Stimulated activated CD8-positive, alpha-beta memory T cell treated with anti-CD3 and anti-CD28 coated beads, Interleukin-7, amount 100 ng/mL, for 1 hour (primary cell): ENCODE measurements at places on chromosomes 5 and 9.

DNA sequence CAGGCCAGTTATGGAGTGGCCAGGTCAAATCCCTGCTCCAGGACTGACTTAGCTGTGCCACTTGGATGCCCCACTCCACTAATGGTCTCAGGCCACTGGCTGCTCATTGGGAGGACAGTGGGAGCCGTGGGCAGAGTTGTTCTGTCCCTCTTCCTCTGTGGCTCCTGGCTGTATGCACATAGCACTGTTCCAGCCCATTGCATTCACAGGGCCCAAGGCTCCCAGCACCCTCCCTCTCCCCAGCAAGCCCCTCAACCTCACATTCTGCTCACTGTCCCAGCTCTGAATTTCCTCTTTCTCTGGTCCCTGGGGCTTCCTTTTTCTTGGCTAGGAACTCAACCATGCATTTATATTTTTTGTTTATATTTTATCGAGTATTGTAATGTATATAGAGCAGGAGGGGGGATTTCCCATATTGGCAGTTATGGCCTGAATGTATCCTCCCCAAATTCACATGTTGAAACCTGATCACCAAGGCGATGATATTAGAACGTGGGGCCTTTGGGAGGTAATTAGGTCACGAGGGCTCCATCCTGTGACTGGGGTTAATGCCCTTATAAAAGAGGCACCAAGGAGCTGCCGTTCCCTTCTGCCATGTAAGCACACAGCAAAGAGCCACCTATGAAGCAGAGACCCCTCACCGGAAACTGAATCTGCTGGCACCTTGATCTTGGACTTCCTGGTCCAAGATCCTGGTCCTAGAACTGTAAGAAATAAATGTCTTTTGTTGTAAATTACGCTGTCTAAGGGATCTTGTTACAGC lies 17.0 kb upstream of the MVB12B start:
- no peak for DNase-seq

DNA sequence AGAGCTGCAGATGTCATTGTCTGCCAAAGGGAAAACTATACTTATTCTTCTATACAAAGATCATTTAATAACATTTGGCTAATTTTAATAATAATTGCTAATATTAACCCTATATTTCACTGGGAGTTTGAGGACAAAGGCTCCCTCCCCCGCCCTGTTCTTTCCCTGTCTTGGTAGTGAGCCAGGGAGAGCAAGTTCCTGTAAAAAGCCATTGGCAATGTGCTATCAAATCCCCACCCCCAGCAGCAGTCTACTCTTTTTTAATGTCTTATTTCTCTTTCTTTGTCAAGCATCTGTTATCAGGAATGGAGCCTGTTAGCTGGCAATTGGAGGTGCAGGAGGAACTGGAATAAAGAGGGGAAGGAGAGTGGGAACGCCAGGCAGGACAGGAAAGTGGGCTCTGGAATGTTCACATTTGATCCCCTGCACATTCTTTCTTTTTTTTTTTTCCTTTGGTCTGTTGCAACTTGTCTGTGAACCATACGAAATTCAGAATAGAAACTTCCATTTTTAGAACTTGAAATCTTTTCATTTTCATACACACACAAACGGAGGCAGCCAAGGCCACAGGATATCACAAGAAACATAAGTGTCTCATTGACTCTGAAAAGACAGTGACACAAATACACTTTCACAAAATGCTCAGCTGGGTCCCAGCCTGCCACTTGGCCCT lies 664.8 kb upstream of the ZNF608 start:
- no peak for DNase-seq

GRCh38 chr5:126811515-126812198 lies 34.7 kb downstream of the LMNB1 start:
- DNase-seq: no peak

GRCh38 chr5:1502737-1503120 lies 21.0 kb downstream of the LPCAT1 start:
- DNase-seq: no peak

- no peak for DNase-seq
Measured at GRCh38 chr5:150948539-150948938, 43.8 kb upstream of the ZNF300 start.

DNA sequence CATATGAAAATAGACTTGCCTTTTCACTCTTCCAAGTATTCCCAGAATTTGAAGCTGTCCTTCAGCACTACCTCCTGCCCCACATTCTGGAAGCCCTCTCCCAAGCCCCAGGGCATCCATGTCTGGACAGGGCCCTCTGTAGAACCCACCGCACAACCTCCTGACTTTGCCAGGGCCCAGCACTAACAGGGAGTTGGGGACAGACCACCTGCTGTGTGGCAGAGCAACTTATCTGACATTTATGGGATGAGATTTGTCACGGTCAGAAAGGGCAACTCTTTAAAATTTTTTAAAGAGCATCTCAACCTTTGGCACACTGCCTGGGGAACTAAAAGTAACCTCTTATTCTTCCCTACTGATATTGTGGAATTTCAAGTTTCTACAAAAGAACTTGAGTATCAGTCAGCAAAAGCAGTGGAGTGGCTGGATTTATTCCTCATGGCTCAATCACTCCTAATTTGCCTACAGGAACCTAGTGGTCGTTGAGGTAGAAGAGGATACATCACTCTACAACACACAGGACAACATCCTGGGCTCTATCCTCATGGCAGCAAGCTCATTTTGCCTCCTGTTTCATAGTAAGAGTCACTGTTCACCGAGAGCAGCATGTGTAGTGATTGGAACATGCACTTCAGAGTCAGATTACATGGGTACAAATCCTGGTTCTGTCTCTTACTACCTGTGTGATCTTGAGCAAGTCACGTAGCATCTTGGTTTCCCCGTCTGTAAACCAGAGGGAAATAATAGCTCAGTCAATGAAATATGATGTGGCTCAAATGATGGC lies 285.3 kb downstream of the ENC1 start:
- DNase-seq: no peak

DNA sequence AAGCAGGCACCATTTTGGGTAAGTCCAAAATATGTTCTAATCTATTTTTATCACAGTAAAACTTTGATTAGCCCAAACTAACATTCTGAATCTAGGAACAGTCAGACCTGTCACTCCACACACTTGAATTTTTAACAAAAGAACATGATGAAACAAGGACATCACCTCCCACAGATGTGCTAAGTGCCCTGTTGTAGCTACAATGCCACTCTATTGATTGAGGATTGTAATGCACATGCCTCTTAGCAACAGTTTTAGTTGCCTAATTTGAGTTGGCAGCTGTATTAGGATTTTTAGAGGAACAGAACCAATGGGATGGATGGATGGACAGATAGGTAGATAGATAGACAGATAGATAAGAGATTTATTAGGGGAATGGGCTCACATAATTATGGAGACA lies 20.3 kb upstream of the RNF20 start:
- DNase-seq: no peak

GRCh38 chr5:36535378-36535777 lies 71.0 kb upstream of the SLC1A3 start:
- DNase-seq: no peak

DNA sequence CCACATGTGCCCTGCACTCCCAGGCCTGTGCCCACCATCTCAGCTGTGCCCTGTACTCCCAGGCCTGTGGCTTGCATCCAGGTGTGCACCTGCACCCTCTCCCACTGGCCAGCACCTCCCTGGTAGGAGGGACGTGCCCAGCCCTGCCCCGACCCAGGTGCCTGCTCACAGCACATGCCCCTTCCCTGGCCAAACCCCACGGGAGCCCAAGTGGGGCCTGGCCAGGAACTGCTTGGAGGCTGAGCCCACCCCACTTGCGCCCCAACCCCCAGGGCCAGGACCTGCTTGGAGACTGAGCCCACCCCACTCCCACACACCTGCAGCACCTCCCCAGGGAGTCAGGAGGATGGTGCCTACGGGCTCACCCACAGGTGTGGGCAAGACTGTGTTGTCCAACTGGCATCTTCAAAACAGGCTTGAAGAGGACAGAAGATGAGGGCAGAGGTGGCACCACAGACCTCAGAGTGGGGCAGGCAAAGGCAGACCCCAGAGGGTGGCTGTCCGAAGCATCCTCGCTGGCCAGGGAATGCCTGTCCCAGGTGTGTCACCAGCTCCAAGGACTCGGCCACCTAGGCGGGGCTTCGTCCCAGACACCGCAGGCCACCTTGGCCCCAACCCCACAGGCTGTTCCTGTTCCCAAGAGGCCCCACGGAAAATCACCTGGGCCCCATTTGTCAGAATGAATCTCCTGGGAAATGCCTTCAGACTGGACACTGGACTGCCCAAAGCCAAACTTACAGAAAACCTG lies 10.8 kb downstream of the ZDHHC11B start:
- DNase-seq: no peak

- no peak for DNase-seq
Measured at GRCh38 chr5:37722236-37723161, 117.3 kb downstream of the GDNF start.

- DNase-seq: no peak
Measured at GRCh38 chr5:13278148-13278547, 666.3 kb downstream of the DNAH5 start.

- no peak for DNase-seq
Measured at GRCh38 chr9:124488641-124489210, 18.5 kb downstream of the NR5A1 start.

GRCh38 chr9:131801810-131802209 lies 61.9 kb upstream of the RAPGEF1 start:
- DNase-seq: no peak

- no peak for DNase-seq
Measured at GRCh38 chr9:70410368-70410767, 4.1 kb downstream of the KLF9 start.

DNA sequence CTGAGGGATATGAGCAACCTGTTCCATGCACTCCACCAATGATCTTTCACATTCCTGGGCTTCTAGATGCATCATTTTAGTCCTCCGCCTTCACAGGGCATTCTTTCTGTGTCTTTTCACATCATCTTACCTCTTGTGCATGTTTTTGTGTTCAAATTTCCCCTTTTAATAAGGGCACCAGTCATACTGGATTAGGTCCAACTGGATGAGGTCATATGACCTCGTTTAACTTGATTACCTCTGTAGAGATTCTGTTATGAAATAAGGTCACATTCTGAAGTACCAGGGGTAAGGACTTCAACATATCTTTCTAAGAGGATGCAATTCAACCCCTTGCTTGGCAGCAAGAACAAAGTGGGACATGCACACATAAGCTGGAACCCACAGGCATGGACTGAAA lies 335.3 kb upstream of the TLE4 start:
- no peak for DNase-seq

- DNase-seq: no peak
Measured at GRCh38 chr5:136853971-136854370, 488.6 kb upstream of the TRPC7 start.

DNA sequence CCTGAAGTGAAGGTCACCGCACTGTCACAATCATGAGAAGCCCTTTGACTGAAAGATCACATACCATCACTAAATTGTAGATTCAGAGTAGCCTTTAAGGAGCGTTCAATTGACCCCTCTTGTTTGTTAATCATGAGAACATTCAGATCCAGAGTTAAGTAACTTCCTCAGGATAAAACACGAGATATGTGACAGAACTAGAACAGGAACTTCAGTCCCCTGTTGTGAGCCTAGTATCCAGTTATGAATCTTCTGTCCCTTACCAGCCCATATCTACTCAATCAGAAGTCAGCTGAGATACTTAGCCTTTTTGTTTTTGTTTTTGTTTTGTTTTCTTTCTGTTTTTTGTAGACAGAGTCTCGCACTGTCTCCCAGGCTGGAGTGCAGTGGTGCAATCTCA lies 547.3 kb downstream of the DTWD2 start:
- no peak for DNase-seq

GRCh38 chr9:33146298-33146697 lies 20.8 kb downstream of the B4GALT1 start:
- DNase-seq: no peak

- DNase-seq: no peak
Measured at GRCh38 chr5:170740551-170741205, 42.8 kb upstream of the GABRP start.

DNA sequence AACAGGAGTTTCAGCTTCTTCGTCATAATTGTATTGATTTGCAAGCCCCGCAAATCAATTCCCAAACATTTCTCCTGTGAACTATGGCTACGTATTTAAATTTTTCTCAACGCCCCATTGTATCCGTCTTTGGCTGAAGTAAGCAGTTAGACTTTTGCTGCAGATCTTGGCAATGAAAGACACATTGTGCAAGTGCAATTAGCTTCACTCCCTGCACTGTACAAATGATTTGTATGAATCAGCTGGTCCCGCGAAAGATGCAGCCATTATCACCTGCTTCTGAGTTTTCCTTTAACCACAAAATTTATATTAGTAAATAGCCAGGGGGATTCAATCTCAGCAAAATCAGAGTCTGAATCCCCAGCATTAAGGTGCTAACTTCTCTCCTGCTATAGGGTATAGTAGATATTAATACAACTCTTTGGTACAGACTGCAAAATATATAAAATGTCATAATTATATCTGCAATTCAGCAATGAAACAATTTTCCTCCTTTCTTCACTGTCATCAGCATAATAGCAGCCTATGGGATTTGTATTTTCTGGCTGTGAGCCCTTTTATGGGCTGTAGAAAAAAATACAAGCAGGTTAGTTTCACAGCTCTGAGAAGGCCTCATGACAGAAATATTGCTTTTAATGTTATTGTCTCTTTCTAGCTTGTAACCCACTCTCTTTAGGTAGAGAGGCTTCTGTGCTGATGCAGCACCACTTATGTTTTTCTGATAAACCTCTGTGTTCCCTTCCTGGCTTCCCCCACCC lies 68.4 kb upstream of the SMARCA2 start:
- no peak for DNase-seq

DNA sequence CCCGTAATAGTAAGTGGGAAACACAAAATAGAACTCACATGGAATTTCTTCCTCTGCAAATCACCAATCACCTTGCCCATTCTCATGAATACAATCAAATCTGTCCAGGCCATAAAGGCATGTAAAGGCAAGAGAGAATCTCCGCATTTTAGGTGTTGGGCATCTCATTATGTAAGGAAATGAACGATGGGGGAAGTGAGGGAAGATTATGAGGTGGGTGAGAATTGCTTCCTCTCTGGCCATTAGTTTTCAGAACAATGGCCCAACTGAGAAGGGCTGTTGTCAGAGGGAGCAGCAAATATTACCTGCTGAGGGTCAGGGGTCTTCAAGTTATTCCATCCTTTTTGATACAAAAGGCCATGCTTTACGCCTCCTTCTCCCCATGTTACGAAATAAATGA lies 455.1 kb downstream of the ARHGEF28 start:
- DNase-seq: no peak

GRCh38 chr9:134607971-134608370 lies 33.6 kb upstream of the COL5A1 start:
- DNase-seq: no peak

DNA sequence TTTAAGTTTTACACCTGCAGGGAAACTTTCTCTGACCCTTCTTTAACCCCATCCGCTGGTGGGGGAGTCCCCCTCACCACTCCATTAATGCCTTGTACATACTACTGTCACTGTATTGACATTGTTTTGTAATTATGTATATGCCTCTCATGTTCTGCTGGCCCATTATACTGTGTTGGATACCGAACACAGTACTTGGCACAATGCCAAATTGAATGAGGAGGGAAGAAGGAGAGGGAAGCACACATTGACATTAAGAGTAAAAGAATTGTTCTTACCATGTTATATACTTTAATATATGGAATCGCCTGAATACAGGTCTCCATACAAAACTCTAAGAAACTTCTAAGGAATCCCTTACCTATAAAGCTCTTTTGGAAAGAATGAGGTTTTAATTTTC lies 73.6 kb upstream of the GRHPR start:
- no peak for DNase-seq
